Right kidney (tissue), 9 donors: ENCODE measurements at places on chromosomes 11 and 22.

- no peak for DNase-seq
These were observed 407.8 kb downstream of the ETS1 start for GRCh38 chr11:128179512-128179911.

DNA sequence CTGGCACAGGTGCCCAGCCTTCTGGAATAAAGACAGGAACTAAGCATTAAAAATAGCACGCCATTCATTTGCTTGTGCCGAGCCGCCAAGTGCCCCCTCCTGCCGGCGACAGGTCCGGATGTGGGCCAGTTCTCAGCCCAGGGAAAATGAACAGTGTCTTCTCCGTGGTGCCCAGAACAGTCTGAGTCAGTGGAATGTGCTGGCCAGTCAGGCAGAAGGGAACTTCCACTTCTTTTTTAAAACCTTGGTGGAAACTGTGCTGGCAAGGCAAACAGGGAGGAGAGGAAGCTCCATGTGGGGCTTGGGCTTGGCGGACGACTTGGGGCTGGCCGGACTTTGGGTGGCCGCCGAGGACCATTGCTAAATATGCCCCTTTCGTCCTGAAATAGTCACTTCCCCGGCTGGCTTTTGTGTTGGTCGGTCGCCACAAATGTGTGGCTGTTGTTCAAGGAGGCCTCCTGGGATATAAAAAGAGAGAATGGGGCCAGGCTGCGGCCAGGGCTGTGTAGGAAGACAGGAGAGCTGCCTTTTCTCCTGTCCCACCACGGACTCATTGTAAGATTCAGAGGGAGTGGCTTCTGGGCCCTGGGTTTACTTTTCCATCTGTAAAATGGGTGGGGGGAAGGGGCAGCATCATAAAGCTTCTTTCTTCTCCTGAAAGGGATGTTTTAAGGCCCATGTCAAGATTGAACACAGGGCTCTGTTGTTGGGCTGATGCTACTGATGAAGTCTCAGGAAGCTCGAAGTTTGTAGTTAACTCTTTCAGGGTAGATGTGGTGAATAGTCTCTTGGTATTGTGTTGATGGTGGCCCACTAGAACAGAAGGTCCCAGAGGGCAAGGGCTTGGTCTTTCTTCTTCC, 101.0 kb downstream of the PTPRJ start:
- DNase-seq, result no peak

GRCh38 chr11:83871054-83871453, 584.9 kb upstream of the CCDC90B start:
- no peak for DNase-seq

DNA sequence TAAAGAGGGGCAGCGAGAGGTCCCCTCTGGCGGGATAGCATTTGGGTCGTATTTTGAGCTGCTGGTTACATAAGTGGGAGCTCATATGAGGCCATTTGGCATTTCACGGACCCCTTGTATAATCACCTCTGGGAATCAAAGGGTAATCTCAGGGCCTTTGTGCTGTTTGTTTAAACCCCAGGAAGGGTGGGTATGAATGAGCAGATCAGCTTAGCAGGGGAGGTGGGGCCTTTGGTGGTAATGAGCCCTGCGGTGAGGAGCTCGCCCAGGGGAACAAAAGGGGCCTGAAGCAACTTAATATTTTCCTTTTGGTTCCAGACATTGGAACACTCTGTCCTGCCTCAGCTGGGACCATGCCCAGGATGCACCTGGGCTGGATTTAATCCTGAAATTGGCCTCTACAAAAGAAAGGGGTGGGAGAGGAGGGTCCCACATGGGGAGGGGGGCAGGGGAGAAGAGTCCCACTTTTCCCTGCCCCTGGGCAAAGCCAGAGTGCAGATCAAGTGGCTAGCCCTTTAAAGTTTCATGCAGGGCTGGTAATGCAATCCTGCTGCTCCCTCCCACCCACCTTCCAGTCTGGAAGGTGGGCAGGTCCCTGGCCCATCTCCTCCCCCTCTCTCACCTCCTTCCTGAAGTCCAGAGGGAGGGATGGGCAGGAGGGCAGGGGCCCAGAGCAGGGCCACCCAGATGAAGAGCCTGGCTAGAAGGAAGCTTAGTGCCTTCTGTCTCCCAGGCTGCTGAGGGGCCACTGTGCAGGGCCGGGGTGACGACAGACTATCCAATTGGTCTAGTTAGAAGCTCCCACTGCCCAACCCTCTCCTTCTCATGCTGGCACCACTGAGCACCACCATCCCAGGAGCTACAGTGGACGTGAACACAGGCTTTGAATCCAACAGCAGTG, 10.5 kb downstream of the TSKU start:
- DNase-seq, result no peak

DNA sequence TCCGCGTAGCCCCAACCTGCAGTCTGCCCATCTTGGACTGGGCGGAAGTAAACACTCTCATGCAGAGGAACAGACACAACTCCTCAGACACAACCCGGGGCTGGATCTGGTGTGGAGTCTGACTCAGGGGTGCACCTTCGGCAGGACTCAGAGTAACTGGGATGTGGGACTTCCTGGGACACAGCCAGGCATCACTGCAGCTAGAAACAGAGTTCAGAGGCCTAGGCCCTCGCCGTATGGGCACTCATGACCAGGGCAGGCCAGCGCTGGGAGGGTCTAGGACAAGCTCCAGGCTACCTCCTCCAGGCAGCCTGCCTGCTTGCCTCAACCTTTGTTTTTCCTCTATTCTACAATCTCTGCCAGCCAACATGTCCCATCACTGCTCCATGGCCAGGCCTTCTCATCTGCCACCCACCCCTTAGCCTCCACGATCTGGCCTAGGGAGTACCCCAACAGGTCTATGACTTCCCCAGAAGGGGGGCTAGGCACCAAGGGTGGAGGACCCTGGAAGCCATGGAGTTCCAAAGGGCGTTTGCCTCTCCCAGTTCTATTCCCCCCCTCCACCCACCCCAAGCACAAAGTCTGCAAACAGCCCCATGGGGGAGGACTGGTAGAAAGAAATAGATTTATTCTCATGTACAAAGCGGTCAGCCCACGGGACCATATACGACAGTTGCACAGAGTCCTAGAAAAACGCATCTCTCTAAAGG, 98.5 kb downstream of the PDE2A start:
- DNase-seq, result no peak

DNA sequence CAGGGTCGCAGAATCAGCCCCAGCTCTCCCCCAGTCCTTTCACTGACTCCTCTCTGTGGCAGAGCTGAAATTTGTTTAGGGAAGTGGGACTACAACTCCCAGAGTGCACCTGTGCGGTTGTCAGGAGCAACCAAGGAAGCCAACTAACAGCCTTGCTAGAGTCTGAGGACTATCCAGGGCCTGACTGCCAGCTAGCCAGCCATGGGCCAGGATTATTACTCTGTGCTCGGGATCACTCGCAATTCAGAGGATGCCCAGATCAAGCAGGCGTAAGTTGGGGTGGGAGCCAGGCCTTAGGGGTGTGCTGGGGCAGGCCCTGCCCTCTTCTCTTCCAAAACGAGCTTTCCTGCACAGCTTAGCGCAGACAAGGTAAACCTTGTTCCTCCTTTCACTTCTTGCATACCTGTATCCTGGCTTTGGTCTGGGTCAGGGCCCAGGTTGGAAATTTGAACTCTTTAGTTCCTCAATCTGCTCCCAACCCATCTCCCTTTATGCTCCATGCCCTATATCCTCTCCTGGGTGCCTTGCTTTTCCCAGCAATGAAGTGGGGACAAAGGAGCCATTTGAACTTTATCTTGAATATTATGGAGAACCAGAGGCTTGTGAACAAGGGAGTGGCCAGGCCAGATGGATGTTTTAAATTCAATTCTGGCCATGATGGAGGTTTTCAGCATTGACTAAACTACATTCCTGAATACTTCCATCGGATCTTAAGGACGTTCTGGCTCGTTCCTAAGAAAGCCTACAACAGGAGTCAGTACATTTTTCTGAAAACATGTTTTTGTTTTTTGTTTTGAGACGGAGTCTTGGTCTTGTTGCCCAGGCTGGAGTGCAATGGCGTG, at the start of gene DNAJB13:
Gene DNAJB13, plus strand, starts transcription at position 158 of the 842 bp plus-strand sequence. Its CDS starts 44 bp downstream, at position 202.
- DNase-seq, result no peak

- DNase-seq, result no peak
These were observed 460.9 kb upstream of the KIRREL3 start for GRCh38 chr11:127461241-127462064.

DNA sequence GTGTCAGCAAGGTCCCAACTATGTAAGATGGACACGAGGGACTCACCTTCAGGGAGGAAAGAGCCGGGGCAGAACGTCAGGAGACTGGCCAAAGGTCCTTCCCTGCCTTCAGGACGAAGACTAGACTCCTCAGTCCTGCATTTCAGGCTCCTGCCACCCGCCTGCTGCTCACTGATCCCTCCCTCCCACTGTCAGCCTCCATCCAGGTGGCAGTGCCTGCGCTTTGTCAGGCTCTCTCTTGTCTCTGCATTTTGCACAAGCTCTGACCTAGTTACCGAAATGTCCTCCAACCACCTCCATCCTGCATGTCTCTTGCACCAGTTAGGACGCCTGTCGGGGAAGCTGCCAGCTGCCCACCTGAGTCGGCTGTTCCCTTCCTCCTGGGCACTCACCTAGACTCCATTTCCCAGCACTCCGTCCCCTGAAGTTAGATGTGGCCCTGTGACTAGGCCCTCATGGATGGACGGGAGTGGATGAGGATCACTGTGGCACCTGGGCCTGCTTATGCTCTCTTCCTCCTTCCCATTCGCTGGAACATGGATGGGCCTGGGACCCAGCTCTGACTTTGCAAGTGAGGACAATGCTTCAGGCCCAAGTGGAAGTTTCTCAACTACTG, 8.0 kb downstream of the B3GNT6 start:
- no peak for DNase-seq

DNA sequence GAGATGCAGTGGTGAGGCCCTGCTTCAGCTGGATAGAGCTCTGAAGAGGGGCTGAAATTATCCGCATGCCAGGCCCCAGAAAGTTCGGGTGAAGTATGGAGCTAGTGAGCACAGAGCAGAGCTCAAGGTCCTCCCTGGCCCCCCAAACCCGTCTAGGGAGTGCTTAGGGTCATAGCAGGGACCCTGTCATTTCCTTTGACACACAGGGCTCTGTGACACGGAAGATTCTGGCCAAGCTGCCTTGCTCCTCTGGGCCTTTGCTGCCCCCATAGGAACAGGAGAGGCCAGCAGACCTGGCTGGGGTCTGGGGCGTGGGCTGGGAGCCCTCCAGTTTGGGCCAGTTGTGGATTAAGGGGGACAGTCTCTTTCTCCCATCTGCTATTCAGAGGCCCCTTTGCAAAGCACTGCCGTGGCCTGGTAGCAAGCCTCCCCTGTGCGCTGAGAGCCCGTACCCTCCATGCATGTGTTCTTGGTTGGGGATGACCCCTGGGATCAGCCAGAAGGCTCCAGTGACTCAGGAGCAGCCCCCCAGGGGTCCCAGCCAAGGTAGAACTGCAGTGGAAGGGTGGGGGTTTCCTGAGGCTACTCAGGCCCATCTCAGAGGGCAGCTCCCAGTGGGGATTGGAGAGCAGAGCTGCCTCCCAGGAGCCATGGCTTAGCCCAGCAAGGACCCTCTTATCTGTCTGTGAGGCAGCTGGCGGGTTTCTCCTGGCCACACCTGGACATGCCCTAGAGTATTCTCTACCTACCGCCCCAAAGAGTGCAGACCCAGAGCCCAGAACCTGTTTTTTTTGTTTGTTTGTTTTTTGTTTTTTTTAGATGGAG, 42.3 kb downstream of the RNF141 start:
- no peak for DNase-seq

GRCh38 chr11:48001438-48002021, 21.2 kb downstream of the PTPRJ start:
- no peak for DNase-seq

GRCh38 chr11:76654980-76655379, 15.6 kb downstream of the LRRC32 start:
- DNase-seq, result no peak

- DNase-seq, result no peak
These were observed 91.5 kb upstream of the YWHAH start for GRCh38 chr22:31852691-31853421.

- peak; percentile 29 for DNase-seq
These were observed 89.7 kb downstream of the SNX19 start for GRCh38 chr11:130826572-130826971.
